ENCODE measurements at places on chromosomes 11 and 22. TPM values are rescaled to one million over a fixed set of nuclear protein-coding genes. Genes with fewer than 3 reads are reported as not detected.
A peak's percentile ranks its signal among the peaks of the same experiment; 100 is the strongest.

DNA sequence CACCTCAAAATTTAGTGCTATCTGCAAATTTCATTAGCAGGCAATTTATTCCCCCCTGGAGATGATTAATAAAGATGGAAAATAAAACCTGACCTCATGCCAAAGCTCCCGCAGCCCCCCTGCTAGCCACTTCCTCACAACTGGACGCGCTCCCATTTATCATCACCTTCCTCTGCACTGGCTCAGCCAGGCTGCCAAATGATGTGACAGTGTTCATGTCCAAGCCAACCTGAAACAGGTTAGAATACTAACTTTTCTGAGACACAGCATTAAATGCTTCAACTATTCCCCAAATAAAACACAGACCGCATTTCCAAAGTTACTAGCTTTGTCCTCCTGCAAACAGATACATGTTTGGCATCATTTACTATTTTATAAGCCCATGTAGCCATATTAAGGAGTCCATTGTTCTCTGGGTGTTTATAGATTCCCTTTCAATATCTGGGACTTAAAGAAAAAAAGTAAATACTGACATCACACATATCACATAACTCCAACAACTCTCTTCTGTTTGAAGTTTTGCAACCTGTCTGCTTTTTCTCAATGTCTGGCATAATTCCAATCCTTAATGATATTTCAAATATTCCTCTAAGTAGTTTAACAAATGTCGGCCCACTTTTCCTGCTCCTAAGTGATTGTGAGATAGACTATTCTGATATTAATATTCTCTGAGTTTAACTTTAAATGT lies 829.7 kb upstream of the FAT3 start:
- DNase-seq, result peak; percentile 68

GRCh38 chr22:27385261-27385998 lies 416.1 kb downstream of the MN1 start:
- DNase-seq, result no peak

DNA sequence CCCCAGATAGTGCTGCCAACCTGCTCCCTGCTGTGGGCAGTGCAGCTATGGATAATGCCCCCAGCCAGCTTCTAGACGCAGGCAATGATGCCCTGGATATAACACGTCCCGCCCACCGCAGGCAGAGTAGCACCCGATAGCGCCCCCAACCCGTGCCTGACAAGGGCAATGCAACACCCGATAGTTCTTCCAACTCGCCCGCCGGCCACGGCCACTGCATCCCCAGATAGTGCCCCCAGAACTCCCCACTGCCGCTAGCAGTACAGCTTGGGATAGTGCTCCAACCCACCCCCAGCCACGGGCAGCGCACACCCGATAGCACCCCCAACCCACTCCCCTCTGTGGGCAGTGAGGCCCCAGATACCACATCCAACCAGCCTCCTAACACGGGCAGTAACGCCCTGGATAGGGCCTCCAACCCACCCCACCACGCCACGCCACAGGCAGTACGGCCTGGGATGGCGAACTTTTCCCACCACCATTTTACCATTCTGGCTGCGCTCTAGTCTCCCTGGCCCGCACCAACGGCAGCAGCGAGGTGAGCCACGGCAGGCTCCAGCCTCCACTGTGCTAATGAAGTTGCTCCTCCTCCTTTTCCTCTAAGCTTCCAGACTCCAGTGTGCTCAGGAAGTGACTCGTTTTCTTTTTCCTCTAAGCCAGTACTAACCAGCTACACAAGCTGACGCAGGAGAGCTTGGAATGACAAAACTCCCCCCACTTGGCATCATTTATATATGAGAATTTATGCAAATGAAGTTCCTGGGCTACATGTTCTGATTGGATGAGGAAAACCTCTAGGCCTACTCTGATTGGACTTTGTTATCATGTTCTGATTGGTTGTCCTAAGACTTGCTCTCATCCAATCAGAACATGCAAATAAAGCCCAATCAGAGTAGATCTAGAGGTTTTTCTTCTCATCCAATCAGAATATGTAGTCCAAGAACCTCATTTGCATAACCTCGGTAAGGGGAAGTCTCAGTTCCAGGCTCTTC lies 3.0 kb upstream of the RFPL3 start:
- DNase-seq, result no peak

DNA sequence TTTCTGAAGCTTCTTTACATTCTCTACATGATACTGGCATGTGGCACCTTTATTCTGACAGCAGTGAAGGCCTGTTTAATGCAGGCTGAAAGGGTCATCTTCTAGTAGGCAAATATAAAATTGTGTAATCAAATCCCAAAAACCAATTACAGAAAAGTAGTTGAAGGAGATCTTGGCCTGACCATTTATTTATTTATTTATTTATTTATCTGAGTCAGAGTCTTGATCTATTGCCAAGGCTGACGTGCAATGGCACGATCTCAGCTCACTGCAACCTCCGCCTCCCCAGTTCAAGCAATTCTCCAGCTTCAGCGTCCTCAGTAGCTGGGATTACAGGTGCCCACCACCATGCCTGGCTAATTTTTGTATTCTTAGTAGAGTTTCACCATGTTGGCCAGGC lies 22.7 kb upstream of the CECR2 start:
- DNase-seq, result no peak

DNA sequence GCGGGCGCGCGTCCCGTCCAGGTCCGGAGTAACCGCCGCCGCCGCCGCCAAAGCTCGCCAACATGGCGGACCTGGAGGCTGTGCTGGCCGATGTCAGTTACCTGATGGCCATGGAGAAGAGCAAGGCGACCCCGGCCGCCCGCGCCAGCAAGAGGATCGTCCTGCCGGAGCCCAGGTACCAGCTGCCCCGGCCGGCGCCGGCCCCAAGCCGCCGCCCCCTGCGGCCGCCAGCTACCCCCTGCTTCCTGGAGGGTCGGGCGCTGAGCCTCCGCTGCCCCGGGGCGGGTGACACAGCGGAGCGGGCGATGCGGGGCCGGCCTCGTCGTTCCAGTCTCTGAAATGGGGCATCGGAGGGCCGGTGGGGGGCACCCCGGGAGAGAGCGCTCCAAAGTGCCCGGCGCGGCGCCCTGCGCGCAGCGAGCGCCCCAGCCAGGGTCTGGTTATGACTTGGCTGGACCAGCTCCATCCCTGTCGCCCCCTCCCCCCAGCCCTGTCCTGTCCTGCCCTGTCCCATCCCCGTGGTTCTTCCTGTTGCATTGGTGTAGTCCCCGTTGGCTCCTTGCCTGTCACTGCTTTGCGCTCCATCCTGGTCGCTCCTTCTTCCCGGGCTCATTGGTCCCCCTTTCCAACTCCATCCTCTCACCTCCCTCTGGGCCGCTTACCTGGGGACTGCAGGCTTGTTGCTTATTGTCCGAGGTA lies 653 bp downstream of the GRK3 start:
- no peak for DNase-seq

GRCh38 chr11:68338051-68338780 lies 25.8 kb downstream of the LRP5 start:
- no peak for DNase-seq

DNA sequence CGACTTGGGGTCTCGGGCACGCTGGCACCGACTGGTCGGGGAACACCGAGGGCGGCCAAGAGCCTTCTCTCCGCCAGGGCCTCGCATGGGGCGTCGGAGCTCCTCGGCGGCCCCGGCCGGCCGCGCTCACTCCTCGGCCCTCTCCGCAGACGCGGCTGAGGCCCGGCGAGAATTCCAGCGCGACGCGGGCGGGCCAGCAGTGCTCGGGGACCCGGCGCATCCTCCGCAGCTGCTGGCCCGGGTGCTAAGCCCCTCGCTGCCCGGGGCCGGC lies 5.6 kb downstream of the TBX1 start:
- no peak for DNase-seq

GRCh38 chr11:95339086-95339901 lies 108.3 kb upstream of the SESN3 start:
- no peak for DNase-seq

DNA sequence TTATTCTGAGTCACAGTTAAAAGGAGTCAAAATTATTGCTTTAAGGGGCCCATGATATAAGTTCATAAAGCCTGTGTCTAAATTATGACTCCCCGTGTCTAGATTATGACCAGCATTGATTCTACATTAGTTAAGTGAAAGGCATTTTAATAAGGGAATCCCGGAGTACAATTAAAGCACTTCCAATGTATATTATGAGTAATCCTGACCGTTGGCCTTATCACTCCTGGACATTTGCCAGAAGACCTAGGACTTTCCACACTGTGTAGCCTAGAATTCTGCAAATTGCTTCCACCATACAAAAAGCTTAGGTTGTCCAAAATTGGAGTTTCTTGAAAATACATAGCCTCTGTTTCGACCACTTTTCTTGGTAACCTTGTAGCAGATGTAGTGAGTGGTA lies 1292.6 kb downstream of the LRRC4C start:
- DNase-seq, result no peak

GRCh38 chr11:63573881-63574855 lies 11.0 kb upstream of the PLAAT2 start:
- no peak for DNase-seq

- no peak for DNase-seq
Observed at GRCh38 chr11:8679006-8679405, 3.5 kb downstream of the TRIM66 start.

DNA sequence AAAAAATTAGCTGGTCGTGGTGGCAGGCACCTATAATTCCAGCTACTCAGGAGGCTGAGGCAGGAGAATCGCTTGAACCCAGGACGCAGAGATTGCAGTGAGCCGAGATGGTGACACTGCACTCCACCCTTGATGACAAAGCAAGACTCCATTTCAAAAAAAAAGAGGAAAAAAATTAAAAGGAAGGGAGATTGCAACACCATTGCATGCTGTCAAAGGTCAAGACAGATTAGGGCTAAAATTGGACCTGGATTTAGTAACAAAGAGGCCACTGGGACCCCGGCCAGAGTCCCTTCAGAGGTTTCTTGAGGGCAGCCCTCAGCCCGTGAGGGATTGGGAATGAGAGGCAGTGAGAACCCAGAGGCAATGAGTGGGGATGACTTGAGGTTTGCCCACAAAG lies 8.2 kb upstream of the MAFF start:
- no peak for DNase-seq

GRCh38 chr11:131154351-131154750 lies 216.1 kb upstream of the NTM start:
- no peak for DNase-seq

DNA sequence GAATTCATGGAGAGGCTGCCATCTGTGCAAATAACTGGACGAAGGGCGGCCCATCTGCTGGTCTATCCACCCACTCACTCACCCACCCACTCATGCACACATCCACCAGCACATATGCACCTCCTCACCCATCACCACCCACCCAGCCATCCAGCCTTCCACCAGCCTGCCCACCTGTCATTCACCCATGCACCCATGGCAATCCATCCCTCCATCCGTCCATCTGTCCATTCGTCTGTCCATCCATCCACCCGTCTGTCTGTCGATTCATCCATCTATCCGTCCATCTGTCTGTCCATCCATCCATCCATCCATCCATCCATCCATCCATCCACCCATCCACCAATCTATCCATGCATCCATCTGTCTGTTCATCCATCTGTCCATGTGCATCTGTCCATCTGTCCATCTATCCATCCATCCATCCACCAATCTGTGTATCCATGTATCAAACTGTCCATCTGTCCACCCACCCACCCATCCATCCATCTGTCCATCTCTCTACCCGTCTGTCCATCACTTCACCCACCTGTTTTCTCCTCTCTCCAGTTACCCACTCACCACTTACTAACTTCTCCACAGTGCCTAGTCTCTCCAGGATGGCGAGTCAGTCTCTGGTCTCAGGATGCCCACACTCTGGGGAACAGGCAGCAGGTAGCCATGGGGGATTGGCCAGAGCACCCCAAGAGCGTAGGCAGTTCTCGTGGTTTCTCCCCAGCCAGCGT lies 8.9 kb downstream of the TRPM5 start:
- no peak for DNase-seq

DNA sequence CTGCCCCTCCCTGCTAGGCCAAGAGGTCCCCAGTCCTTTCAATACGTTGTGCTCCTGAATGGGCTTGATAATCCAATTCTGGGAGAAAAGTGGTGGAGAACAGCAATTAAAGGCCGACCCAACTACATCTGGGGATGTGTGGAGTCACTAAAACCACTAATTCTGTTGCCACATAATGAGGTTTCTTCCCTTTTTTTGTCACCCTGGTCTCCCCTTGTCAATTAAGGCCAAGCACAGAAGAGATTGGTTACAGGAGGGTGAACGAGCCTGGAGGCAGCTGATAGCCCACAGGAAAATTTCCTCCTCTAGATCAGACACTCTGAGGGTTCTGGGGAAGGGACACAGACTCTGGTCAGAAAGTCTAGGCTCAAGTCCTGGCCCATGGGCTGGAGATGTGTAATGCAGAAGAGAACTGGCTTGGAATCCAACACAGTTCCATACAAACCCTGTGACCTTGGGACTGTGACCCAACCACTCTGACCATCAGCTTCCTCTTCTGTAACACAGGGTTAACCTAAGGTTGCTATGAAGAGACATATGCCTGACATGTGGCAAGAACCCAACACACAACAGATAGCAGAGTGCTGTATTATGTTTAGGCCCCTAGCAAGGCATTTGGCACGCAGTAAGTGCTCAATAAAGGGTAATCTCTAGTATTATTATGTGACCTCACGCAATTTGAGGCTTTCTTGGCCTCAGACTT lies 146.4 kb downstream of the CHST1 start:
- no peak for DNase-seq

DNA sequence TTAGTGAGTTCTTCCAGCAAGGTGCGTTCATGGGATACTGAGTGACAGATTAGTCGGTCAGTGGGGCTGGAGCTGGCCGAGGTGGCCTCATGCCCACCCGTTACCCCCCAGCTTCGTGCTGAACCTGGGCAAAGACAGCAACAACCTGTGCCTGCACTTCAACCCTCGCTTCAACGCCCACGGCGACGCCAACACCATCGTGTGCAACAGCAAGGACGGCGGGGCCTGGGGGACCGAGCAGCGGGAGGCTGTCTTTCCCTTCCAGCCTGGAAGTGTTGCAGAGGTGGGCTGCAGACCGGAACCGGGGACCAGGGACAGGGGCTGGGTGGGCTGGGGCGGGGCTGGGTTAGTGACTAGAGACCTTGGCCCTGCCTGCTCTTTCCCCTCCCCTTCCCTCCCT lies 2.9 kb downstream of the LGALS1 start:
- no peak for DNase-seq

- no peak for DNase-seq
Observed at GRCh38 chr11:121113611-121114010, 12.6 kb downstream of the TECTA start.

- DNase-seq, result no peak
Observed at GRCh38 chr11:130606781-130607511, 158.5 kb downstream of the ADAMTS15 start.

ATF4 gene
- 488 TPM for total RNA-seq

NCAM1 gene
- total RNA-seq, result 0.33 TPM

SUSD2 gene
- total RNA-seq, result 5.5 TPM

SOX6 gene
- total RNA-seq, result 4.6 TPM

SEZ6L gene
- total RNA-seq, result not detected

SLC5A1 gene
- total RNA-seq, result not detected

ZP1 gene
- not detected for total RNA-seq

TRPM5 gene
- total RNA-seq, result not detected

OR51B5 gene
- 1.2 TPM for total RNA-seq

RAB38 gene
- total RNA-seq, result 12.7 TPM

SLC1A2 gene
- total RNA-seq, result 0.09 TPM

TMA7B gene
- total RNA-seq, result not detected

MMP10 gene
- not detected for total RNA-seq

CD6 gene
- 0.74 TPM for total RNA-seq

BCR gene
- 54.9 TPM for total RNA-seq

OR10D3 gene
- total RNA-seq, result not detected

TMEM191C gene
- 4.0 TPM for total RNA-seq

All from PC-9 (cell line).